ENCODE measurements at places on chromosomes 2 and 18.

GRCh38 chr2:166410828-166411472 lies 35.2 kb upstream of the SCN9A start:
- no peak for DNase-seq

DNA sequence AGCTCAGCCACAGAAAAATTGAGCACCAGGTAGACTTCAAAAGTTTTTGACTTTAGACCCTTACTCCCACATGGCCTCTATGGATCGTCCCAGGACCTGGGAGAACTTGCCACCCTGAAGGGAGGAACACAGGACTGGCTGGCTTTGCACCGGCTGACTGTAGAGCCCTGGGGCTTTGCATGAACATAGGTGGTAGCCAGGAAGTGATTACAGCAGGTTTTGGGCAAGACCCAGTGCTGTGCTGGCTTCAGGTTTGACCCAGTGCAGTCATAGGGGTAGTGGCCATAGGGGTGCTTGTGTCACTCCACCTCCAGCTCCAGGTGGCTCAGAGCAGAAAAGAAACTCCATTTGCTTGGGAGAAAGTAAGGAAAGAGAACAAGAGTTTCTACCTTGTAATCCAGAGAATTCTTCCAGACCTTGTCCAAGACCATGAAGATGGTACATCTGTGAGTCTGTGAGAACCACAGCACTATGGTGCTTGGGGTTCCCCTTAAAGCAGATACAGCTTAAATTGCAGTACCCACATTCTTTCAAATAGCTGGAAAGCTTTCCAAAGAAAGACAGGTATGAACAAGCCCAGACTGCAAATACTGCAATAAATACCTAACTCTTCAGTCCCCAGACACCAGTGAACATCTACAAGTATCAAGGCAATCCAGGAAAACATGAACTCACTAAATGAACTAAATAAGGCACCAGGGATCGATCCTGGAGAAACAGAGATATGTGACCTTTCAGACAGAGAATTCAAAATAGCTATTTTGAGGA lies 13.0 kb upstream of the SESTD1 start:
- DNase-seq, result no peak

- DNase-seq, result no peak
These were observed 84.4 kb upstream of the ZCCHC2 start for GRCh38 chr18:62438402-62438801.

DNA sequence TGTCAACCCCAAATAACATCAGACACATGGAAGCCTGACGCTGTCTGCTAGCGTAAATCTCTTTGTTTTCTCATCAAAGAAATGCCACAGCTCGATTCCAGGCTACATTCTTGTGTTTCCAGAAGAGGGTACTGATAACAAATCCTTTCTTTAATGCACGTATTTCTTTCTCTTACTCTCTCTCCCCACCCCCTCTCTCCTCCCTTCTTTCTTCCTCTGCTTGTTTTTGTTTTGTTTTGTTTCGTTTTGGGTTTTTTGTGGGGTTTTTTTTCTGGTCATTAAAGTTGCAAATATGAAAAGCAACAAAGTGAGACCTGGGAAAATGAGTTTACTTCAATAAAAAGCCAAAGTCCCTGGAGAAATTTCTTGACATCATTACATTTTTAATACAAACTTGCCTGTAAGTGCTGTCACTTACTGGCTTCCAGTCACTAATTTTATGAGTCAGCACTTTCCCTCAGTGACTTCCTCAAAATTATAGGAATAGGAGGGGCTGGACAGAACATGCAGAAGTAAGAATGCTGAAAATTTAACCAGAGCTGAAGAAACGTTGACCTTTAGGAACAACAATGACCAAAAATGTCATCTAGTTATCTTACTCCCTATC lies 106.7 kb upstream of the NABP1 start:
- DNase-seq, result no peak

- no peak for DNase-seq
These were observed 144.1 kb downstream of the NDUFA10 start for GRCh38 chr2:239881031-239881471.
